CD8-positive, alpha-beta memory T cell (primary cell): ENCODE measurements at places on chromosomes 5 and 9. TPM values are rescaled to one million over a fixed set of nuclear protein-coding genes. Genes with fewer than 3 reads are reported as not detected.

ARAP3 gene
- 6.9 TPM for total RNA-seq

FAM200C gene
- 1.2 TPM for total RNA-seq

GRCh38 chr5:68953875-68954617 lies 139.8 kb upstream of the SLC30A5 start:
- DNase-seq, result no peak

OR1L8 gene
- total RNA-seq, result not detected

SLC34A3 gene
- total RNA-seq, result not detected

GRCh38 chr5:18281947-18282581 lies 647.8 kb downstream of the TAF11L14 start:
- DNase-seq, result no peak

GRCh38 chr9:134299068-134299467 lies 27.2 kb upstream of the RXRA start:
- no peak for DNase-seq

TTLL11 gene
- total RNA-seq, result 4.0 TPM

- DNase-seq, result no peak
These were observed 14.4 kb upstream of the TMED7 start for GRCh38 chr5:115640274-115640673.

RASEF gene
- total RNA-seq, result not detected
